ENCODE measurements at places on chromosomes 1 and 21.

DNA sequence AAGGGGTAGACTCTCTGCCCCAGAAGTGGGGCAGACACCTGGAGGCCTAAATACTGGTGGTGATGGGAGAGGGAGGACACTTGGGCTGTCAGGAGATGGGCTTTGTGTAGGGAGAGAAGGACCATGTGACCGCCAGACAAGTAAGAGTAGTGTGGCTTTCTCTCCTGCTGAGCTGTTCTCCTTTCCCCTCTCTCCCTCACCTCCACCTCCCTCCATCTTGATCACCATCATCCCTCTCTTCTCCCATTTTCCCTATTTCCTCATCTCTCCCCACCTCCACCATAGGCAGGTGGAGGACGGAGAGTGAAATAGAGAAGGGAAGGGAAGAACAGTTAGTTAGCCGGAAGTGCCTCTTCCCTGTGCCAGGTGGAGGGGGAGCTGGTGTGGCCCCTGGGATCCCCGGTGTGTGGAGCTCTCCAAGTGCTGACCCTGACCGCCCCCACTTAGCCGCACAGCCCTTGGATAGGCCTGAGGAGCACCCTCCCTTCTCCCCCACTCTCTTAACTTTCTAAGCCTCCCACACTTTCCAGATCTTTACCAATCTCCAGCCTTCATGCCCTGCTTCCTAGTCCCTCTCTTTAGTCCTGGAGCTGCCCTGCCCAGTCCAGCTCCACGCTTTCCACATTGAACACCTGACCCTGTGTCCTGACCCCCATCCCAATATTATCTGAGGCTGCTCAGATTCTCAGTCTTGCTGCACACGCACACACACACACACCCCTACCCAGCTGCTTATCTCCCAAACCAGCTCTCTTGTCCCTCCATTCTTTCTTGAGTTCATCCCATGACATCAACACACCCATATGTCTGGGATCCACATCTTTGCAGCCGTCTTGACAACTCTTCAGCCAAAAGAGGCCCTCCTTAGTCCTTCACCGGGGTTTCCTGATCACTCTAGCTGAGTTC is 1.5 kb downstream of the CELF3 start:
- no peak for DNase-seq

DNA sequence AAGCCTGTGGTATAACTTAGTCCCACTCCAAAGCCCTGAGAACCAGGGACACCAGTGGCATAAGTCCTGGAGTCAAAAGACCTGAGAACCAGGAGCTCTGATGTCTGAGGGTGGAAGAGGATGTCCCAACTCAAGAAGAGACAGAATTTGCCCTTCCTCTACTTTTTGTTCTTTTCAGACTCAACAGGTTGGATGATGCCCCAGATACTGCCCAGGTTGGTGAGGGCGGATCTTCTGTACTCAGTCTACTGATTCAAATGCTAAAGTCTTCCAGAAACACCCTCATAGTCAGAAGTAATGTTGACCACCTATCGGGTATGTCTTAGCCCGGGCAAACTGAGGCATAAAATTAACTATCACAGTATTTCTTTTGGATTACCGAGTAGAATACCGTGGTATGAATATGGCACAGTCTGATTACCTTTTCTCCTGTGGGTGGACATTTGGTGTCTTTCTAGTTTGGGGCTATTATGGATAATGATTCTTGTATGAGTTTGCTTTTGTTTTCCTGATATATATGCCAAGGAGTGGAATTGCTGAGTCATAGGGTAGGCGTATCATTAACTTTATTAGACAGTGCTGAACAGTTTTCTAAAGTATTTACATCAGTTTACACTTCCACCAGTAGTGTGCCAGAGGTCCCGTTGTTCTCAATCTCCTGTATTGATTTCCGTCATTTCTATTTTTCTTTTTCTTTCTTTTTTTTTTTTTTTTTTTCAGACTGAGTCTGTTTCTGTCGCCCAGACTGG is 3.2 kb upstream of the CHAF1B start:
- no peak for DNase-seq

GRCh38 chr1:40792036-40792435 is 8.4 kb downstream of the KCNQ4 start:
- DNase-seq, result no peak

DNA sequence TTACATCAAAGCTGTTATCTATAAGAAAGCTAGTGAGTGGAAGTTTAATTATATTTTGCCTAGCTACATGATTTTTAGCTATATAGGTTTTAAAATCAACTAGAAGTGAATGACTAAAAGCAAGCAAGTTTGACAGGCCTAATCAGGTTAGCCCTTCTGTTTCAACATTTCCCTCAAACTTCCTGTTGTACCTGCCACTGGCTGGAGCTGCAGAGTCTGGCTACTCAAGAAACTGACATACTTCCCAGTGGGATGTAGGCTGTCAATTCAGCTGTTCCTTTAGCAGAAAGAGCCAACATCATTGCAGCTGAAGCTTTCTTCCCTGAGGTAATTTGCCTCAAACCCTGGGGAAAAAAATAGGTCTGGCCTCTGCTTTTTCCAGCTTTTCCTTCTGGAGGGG is 87.1 kb upstream of the TNR start:
- DNase-seq, result no peak

DNA sequence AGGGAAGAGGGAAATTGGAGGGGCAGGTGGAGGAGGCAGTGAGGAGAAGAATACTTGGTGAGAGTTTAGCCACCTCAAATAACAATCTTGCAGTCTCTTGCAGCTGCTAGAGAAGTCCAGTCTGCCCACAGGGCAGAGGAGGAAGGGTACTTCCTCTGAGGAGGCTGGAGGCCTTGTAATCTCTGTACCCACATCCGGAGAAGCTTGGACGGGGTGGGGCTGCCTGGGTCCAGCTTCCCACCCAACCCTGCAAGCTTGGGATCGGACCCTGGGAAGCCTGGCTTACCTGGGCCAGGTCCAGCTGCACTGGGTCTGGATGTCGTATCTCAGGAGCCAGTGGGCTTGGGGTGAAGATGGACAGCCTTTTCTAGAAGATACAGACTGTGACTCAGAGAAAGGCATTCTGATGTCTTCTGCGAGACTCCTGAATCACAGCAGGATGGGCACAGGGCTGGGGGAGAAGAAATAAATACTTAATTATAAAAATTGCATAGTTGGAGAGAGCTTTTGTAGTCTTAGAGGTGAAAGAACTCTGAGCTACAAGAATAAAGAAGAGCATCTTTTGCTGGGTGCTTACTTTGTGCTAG is 111.8 kb upstream of the JUN start:
- no peak for DNase-seq

GRCh38 chr1:169610858-169611257 is 19.1 kb downstream of the SELP start:
- DNase-seq, result no peak

DNA sequence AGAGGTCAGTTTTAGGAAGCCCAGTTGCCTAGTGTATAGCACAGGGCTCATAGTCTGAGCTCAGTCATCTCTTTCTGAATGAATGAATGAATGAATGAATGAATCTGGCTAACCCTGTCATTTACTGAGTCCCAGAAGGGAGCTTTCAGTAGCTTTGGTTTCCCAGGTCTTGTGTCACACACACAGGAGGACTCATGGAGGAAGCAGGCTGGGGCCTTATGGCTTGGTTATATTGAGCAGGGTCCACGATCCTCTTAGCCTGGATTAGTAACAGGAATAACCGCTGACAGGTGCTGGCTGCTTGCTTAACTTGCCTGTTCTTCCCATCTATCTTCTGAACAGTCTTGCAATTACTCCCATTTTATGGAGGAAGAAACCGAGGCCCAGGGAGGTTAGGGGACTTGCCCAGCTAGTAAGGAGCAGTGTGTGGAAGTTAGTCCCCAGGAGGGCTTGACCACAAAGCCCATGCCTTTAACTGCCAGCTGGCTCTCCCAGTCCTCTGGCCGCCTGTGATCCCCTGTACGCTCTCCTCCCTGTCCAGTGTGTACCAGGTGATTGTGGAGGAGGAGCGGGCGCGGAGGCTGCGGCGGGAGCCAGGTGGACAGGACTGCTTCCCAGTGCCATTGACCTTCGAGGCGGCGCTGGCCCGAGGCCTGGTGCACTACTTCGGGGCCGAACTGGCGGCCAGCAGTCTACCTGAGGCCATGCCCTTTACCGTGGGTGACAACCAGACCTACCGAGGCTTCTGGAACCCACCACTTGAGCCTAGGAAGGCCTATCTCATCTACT is 46.0 kb downstream of the PTPRU start:
- no peak for DNase-seq

GRCh38 chr1:8468751-8469150 is 150.8 kb downstream of the SLC45A1 start:
- DNase-seq, result no peak

DNA sequence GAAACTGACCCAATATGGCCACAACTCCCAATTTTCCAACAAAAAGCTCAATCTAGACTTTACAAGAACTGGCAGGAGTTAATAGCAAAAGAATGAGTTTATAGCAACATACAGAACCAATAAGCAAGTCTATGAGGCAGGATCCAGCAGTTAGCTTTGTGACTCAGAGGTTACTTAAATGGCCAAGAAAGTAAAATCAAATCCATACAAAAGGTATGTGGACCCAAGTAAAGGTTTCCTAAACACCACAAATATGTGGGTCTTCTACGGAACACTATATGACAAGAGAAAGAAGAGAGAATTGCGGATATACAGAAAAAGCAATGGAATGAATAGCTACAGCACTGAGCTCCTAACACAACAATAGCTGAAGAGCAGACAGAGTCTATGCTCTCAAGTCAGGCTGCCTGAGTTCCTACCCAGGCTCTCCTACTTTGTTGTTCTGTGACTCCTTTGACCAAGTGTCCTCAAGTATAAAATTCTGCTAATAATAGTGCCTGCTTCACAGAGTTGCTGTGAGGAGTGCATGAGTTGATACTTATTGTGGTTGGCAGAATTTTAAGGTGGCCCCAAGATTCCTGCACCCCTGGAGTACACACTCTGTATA is 204.3 kb downstream of the SMYD3 start:
- DNase-seq, result no peak

DNA sequence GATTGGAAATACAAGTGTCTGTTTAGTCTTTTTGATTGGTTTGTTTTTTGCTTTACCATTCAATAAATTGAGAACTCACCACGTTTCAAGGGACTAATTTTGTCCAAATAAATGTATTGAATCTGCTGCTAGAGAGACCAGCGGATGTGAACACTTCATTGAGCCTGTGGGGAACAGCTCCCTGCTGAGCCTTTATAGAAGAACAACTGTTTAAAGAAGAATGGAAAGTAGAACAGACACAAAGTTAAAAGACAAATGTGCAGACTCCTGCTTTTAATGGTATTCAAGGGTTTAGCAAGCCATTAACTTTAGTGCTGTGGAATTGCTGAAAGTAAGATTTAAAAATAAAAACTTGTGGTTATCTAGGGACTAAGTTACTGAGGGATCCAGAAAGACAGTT is 817.7 kb upstream of the B3GALT2 start:
- no peak for DNase-seq

GRCh38 chr1:43056981-43057391 is 98.3 kb upstream of the SLC2A1 start:
- DNase-seq, result no peak

DNA sequence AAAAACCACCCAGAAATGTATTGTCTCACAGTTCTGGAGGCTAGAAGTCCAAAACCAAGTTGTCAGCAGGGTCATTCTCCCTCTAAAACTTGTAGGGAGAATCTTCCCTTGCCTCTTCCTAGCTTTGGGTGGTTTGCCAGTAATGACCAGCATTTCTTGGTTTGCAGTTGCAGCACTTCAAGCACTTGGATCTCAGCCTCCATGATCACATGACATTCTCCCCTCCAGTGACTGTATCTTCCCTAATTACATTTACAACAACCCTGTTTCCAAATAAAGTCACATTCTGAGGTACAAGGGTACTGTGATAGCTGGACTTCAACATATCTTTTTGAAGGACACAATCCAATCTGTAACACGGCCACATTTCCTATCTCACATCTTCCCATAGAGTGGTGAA is 37.2 kb downstream of the EVI5 start:
- no peak for DNase-seq

GRCh38 chr1:203162403-203162802 is 13.2 kb downstream of the MYBPH start:
- no peak for DNase-seq

- DNase-seq, result no peak
Measured at GRCh38 chr1:77279929-77280328, 1.9 kb upstream of the AK5 start.

DNA sequence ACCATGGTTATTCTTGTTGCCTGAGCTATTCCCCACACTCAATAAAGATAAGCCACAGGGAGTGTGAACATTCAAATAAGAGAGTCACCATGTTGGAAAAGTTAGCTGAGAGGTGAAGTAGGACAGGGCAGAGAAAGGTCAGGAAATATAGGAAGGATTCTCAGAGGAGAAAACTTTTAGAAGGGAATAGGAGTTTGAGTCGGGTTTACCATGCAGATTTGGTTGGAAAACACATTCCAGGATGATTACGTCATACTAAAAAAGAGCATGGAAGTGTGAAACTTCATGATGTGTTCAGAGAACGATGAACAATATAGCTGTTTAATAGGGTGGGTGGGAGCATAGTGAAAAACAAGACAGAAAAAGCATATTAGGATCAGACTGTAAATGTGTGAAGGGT is 1125.3 kb upstream of the ADGRL2 start:
- no peak for DNase-seq

GRCh38 chr21:14319805-14320204 is 63.1 kb downstream of the HSPA13 start:
- DNase-seq, result no peak

DNA sequence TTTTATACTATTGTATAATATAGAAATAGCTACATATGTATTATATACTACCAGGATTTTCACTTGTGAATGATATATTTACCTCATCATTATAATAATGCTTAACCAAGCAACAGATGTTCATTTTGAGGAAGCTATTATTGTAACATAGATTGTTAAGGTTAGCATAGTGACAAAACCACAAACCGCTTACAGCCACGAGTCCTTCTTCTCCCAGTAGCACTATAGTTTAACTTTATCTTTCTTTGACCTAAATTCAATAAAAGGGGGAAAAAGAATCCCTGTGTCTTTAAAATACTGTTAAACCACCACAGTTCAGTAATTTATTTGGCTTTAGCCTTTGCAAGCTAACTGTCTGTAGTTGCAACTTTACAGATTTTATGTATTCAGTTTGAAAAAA is 1039.4 kb upstream of the B3GALT2 start:
- no peak for DNase-seq

DNA sequence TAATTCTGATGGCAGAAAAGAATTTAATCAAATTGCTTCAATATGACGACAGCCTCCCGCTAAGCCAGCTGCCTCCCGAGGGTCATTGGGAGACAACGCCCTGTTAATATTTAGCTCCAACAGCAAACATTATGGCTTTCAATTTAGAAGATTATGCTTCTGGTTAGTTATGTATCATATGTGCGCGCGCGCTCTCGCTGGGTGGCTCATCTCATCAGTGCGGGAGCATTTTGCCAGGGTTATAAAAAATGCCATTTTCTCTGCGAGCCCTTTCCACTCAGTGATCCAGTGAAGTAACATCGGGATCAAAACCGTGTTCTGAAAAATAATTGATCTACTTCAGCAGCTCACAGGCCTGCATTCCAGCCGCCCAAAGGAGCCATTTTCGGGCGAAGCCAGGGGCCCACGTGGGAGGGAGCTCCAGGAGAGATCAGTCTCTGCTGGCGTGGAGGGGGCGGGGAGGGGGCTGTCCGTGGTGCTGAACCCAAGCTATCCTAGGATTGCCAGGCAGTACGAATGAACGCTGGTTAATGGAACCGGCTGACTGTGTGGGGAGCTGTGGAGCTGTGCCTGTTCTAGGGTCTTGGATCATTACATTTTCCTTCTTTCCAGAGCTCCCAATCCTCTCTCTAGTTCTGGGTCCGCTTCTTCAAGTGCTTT is 219.1 kb upstream of the ZC3H12A start:
- DNase-seq, result no peak

GRCh38 chr1:15981679-15982078 is 5.8 kb upstream of the ZBTB17 start:
- no peak for DNase-seq
